ENCODE measurements at places on chromosomes 5 and 9.

DNA sequence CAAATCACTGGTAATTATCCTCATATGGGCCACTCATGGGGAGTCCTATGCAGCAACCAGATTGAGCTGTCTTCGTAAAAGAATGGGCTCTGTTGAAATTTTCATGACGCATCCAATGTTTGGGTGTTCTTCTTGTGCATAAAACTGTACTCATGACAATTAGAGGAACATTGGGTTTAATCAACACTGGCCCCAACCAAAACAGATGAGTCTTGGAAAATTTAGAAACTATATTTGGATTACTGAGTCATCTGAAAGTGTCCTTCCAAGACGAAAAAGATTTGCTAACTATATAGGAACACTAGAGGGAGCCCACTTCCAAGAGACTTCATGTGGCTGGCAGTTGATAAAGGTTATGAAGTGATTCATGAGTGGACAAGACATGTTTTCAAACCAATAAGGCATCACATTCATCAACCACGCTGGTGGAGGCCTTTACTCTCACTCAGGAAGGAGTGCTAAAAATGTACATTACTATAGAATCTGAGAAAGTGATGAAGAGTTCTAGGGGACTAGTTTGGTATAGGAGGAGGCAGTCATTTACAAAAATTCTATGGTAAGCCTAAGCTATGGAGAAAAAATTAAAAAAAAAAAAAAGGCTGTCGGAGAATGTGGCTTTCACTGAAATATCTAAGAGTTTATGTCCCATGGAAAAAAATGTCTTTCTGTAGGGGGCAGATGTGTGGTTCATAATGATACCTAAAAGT lies 313.5 kb downstream of the PRDM9 start:
- DNase-seq, result no peak

DNA sequence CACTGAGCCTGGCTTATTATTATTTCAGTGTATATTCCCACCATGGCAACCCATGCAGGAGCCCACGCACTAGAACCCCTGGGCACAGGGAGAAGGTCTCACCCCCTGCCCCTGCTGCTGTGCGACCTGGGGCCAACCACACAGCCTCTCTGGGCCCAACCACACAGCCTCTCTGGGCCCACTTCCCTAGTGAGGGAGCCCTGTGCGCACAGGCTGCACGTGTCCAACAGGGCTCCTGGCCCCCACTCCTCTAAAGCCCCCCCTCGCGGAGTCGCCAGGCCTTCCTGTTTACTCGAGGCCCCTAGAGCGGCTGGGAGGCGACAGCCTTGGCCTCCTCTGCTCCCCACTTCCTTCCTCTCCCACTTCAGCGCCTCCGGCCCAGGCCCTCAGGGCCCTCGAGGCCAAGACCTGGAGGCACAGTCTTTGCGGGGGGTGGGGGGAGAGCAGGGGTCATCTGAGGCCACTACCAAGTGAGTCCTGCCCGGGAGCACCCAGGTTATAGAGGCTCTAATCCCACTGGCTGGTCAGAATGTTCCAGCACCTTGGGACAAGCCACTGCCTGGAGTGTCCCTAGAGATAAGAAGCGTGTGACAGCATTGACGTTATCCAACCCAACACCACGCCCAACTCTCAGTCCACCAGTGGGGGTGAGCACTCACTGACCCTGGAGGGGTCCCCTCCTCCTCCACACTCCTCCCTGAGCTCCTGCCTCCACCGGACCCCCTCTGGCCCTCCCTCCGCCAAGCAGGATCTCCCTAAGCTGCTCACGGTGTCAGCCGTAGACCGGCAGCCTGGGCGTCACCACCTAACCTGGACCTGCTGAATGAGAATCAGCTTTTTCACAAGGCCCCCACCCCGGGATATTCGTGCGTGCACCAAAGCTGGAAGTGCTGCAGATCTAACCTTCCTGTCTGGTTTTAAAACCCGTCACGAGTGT lies 7.9 kb upstream of the ENG start:
- peak; percentile 90 for DNase-seq

DNA sequence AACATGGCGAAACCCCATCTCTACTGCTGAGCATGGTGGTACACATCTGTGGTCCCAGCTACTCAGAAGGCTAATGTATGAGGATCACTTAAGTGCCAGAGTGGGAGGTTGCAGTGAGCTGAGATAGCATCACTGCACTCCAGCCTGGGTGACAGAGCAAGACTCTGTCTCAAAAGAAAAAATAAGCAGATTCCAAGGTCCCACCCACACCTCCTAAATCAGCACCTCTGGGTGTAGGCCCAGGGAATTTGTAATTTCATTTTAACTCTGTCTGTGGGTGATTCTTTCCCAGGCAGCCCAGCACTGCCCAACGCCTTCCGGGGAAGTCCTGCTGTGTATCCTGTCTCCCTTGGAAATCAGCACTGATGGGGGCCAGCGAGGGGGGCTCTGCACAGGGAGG lies 12.5 kb downstream of the CAMK2A start:
- DNase-seq, result no peak

DNA sequence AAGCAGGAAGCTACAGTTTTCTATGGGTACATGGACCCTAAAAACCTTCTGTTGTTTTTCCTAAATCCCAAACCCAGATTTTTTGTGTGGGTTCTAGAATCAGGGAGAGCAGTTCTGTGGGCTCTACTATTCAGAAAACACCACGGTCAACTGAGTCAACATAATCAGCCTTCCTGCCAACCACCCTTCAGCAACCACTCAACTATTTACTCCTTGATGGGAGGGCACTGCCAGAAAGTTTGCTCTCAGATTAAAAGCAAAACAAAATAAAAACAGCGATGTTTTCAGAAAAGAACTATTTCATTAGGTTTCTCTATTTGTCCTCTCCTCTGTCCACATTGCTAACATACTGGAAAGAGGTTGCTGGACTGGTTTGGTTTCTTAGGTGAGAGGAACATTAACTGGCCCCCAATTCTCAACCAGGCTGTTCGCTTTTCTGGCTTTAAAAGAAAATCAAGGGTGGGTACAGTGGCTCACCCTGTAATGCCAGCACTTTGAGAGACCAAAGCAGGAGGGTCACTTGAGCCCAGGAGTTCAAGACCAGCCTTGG lies 72.3 kb downstream of the GCNT1 start:
- no peak for DNase-seq

- DNase-seq, result no peak
These were observed 233.6 kb downstream of the SYK start for GRCh38 chr9:91034976-91035824.

GRCh38 chr5:137303509-137303908 lies 195.6 kb downstream of the SPOCK1 start:
- no peak for DNase-seq

DNA sequence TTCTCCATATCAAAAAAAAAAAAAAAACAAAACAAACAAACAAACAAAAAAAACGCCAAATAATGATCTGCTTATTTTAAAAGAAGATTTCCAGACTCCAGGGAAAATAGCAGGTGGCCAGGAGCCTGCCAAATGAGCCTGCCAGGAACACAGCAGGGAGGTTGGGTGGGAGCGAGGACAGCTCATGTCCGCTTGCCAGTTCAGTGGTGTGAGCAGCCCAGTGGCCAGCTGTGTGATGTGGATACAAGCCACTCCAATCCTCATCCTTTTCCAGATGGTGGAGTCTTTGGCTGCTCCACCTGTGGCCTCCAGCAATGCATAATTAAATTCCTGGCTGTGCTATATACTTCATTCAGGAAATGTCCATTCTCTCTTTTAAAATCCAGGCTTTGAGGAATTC lies 1025.1 kb upstream of the C9orf72 start:
- DNase-seq, result no peak

DNA sequence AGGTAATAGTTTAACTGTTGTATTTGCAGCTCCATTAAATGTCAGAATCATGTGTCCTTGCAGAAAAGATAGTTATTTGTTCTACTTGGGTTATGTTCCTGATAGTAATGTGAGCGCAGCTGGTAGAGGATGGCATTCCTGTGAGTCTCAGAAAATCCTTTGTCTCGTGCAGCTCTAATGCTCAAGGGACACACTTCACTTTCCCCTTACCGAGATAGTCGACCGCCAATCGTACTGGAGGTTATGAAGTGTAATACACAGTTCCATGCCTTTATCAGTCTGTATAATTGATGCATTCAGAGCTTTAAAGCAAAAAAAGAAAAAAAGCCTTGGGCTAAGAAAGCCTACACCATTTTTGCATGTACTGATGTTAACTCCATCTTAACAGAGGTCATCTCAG lies 60.2 kb upstream of the SRP19 start:
- DNase-seq, result no peak

- DNase-seq, result no peak
These were observed 16.9 kb upstream of the UBAP2 start for GRCh38 chr9:34065541-34065940.

- DNase-seq, result no peak
These were observed 34.6 kb upstream of the NDFIP1 start for GRCh38 chr5:142074006-142074405.

DNA sequence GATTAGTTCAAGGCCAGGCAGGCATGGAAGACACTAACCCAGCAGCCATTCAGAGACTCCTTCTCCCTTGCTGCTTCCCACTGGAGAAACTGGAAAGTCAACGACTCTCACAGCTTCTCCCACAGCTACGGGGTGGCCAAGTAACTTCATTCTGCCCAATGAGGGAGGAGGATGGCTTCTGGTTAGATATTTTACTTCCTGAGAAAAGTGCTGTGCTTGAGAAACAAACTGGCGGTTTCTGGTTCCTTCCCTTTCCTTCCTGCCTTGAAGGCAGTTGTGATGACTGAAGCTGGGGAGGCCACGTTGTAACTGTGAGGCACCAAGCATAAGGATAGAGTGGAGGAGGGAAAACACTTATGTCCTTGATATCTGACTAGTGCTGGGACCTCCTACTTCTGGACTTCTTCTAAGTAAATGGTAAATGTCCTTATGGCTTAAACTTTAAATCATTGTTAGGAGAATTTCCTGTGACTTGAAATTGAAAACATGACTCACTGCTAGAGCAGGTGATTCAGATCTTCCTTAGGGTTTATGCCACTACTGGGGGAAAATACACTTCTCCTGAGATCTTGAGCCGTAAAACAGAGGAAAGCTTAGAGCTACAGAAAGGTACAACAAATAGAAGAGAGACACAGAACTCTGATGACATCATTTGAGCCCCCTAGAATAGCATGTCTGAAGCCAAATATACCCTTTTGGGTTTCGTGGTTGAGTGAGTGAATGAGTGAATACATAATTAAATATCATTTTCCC lies 3.1 kb upstream of the GNPDA1 start:
- no peak for DNase-seq

GRCh38 chr9:113807173-113808061 lies 68.7 kb upstream of the ZNF618 start:
- no peak for DNase-seq

GRCh38 chr9:16030528-16031185 lies 477.8 kb downstream of the CCDC171 start:
- no peak for DNase-seq

DNA sequence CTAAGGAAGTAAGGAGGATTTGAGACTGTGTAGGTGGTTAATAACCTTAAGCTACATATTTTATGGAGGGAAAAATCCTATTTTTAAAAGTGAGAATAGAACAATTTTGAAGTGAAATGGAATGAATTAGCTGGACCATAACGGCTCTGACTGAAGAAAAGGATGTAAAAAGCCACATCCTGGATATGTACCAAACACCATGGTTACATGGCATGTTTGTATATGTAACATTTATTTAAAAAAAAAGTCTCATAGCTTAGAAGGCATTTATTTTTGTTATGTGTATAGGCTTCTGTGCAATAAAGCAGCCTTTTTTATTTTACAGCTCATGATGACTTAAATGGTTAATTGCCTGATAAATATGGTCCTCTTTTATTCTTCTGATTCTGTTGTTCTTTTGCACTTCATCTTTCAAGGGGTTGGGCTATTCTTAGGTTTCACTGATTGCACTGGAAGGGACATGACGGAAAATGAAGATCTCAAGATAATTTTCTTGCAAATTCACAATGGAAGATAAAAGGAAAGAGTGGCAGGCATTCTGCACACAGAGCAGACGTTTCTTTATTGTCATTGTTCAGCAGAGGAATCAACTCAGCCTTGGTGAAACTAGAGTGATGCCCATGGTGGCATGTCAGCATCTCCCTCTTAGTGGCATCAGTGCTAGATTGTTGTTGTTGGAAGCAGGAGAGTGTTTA lies 63.1 kb downstream of the DOCK8 start:
- no peak for DNase-seq

GRCh38 chr5:57032151-57032551 lies 80.2 kb upstream of the MIER3 start:
- DNase-seq, result no peak

- no peak for DNase-seq
These were observed 56.7 kb upstream of the RETREG1 start for GRCh38 chr5:16673241-16674201.

DNA sequence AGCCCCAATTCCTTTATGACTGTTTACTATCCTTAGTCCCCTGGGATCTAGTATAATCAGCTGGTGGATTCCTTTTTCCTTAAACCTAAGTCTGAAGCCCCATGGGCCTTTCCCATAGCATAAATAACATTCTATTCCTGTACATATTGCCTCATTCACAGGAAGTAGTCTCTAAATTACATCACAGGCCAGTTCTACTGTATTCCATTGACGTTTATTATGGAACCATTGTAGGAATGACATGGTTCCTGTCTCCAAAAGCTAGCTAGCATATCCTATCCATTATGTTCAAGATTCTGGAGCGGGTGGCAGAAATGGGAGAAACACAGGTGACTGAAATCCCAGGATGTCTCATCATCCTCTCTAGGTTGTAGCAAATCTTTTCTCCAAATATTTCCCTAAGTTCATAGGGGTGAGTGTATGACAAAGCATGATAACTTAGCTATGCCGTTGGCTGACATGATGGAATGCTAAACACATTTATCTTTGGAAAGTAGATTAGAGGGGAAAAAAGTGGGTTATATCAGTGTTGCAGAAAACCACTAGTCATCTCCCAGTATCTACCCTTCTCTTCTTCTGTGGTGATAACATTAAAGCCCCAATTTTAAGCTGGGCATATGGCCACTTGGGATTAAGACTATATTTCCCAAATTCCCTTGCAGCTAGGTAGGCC lies 140.1 kb downstream of the FGF1 start:
- no peak for DNase-seq

DNA sequence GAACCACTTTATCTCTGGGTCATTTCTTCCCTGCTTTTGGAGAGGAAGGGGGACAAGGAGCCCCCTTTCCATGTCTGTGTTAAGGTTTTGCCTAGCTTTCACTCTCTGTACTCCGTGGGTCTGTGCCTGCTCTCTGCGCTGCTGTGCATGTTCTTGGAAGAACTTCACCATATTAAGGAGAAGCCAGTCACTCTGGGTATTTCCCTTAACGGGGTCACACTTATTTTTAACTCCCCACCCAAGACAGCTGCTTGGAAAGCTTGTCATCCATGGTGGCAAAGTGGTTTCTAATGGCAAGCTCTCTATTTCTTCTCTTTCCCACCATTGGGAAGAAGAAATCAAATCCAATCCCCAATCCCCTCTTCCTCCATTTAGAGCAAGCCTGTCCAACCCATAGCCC lies 44.8 kb upstream of the HMHB1 start:
- DNase-seq, result no peak

GRCh38 chr9:133906932-133907910 lies 84.9 kb downstream of the VAV2 start:
- no peak for DNase-seq

DNA sequence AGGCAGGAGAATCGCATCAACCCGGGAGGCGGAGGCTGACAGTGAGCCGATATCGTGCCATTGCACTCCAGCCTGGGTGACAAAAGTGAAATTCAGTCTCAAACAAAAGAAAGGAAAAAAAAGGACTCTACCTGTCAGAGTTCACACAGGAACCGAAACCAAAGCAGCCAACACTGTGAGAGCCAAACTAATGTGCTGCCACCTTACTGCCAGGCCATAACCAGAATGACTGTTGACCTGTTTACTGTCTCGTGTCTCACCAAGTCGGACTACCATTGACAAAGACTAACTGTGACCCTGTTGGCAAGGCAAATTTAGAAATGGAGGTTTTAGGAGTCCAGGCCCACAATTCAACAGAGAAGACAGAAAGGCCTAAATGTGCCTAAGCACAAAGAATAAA lies 112.4 kb downstream of the ANXA2R start:
- no peak for DNase-seq
